GM13977 (cell line): ENCODE measurements at places on chromosomes 3 and 15.

DNA sequence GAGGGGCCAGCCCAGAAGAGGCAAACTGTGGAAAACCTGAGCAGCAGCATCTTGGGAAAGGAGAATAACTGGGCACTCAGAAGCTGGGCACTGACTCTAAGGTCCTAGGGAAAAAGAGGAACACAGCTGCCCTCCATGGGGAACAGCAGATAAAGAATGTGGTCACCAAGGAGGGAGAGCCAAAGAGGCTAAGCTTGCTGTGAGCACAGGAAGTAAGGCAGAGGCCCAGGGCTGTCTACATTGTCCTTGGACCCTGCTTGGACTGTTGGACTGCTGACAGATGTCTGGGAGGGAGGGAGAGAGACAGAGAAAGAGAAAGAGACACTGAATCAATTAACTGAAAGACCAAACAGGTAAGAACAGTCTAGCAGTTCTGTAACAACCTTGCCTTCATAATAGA is 4.5 kb upstream of the MNS1 start:
- DNase-seq, result no peak

DNA sequence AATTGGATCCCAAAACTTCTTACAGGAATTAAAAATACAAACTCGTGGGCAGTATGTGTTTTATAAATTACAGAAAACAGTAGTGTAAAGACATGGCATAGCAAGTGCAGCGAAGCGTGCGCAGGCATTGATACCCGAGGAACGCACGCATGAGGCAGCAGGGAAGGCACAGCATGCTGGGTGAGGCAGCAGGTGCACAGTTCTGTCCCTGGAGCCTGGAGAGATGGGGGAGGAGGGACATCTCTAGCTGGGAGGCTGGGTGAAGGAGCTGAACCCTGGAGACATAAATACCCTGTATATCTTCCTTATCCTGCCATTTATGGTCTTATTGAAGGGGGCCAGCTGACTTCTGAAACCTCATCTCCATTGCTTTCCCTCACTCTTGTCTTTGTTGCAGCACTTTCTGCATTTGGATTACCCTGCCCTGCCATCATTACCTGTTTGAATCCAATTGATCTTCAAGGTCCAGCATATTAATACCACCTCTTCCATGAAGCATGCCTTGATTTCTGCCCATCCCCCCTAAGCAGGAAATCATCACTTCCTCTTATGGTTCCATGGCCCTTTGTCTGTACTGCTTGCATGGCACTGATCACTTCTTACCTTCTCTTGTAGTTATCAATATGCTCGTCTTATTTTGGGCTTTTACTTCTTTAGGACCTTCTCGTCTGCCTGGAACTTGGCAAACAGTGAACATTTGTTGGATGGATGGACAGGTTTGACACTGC is 20.5 kb downstream of the LPP start:
- no peak for DNase-seq

DNA sequence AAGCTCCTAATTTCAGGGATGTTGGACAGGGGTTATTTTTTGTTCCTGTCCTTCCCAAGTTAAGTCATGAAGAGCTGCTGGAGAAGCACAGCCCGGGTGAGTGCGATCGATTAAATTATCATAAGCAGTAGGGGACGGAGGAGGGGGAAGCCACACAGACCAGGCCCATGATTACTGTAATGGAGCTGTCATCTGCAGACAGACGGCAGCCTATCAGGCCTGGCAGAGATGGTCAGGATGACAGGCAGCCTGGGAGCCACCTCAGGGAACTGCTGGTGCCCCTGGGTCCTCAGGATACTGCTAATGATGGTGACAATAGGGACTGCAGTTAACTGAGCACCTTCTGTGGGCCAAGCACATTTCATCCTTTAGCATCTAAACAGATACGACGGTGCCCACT is 147.7 kb downstream of the RAB11A start:
- no peak for DNase-seq

DNA sequence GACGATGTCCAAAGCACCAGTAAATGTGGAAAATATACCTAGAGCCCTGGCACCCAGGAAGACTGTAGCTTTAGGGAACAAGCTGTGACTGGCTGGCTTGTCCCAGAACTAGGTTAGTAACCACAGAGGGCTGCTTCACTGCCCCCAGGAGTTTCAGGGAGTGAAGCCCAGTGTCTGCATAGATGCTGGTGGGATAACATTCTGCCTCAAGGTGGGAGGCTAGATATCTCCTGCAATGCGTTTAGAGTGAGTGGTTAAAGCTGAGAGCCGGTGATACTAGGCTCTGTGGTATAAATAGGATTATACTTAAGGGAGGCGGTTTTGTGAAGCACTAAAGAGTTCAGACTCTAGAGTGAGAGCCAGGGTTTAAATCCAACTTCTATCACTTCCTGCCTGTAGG is 11.7 kb upstream of the CP start:
- DNase-seq, result no peak

DNA sequence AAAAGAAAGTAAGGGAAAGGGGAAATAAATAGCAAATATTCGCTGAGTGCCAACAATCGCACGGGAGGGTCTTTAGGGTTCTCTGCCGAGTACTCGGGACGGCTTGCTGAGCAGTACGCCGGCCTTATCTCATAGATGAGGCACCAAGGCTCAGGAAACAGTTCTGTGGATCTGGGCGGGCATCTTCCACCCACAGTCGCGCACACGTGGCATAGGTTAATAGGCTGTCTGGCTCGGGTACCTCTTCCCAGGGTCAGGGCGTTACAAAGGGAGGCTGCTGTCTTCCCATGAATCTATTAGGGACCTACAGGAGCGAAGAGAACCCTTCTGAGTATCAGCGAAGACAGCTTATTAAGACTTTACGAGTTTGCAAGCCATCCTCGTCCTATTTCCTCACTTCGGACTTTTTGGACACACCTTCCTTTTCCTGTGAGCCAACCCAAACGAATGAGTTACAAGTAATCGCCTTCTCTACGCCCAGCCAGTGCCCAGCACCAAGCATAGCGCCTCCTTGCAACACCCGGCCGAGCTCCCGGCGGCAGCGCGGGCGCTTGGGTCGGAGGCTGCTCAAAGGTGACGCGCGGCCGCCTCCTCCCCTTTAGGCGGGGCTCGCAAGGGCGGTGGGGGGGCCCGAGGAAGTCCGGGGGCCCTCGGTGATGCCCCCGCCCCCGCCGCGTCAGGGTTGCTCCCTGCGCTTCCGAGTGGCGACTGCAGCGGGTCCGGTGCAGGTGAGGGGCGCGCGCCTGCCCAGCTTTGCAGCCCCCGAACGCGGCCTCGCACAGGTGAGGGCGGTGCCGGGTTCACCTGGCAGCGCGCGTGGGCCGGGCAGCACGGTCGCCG is at the start of gene MCTP2:
TSS of gene MCTP2 (plus strand) at position 679 of the 840 bp plus-strand sequence. CDS start 66,705 bp downstream, outside the sequence.
- DNase-seq, result peak; percentile 62

DNA sequence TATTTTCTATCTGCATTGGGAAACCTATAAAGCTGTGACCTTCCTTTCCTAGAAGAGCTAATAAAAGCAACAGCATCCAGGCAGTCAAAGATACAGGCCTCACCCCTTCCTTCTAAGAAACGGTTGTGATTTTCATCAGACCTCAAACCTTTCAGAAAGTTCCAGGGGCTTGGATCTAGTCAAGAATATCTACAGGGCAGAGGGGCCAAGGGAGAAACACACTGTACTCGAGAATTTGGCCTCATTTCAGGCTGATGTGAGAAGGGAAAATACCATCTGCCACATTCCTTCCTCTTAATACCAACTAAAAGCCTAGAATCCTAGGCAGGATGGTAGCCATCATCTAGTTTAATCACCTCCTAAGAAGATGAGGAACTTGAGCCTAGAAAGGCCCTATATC is 24.5 kb upstream of the BCL6 start:
- no peak for DNase-seq

DNA sequence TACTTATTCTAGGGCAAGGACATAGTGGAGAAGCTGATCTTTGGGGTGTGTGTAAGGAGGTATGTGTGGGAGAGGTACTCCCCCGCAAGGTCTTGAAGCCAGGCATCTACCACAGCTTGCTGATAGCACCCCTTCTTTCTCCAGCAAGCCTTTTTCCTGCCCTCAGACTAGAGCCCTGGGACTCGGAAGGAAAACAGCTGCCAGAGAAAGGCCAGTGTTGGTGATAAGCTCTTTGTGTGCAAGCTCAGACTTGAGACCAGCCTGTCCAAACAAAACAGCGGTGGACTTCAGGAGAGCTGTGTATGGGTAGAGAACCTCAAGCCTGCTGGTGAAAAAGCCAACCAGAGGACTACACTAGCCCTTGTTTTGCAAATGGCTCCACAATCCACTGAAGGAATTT is 1028.6 kb downstream of the MCTP2 start:
- no peak for DNase-seq

DNA sequence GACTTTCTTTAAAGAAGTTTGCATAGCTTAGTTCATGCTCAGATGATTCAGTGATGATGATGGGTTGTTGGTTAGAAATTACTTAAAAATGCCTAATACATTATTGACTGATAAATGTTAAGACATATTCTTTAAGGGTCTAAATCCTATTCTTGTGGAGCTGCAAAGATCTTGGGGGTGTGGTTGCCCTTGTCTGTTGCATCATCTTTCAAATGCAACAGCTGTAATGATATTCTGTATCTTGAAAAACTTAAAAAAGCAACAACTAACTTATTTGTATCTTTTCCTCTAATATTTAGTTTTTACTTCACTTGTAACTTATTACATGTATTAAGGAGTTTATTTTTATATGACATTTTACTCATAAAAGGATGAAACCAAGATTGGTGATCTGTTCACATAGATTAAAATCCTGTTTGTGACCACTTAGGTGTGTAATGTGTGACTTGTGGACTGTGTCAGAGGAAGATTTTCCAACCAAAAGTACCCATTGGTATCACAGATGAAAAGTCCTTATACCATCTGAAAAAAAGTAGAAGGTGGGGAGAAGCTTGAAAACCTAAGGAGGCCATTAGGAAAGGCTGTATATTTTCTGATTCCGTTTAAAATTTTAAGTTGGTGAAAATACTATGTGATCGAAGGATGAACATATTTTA is 142.8 kb downstream of the IGF1R start:
- DNase-seq, result no peak

DNA sequence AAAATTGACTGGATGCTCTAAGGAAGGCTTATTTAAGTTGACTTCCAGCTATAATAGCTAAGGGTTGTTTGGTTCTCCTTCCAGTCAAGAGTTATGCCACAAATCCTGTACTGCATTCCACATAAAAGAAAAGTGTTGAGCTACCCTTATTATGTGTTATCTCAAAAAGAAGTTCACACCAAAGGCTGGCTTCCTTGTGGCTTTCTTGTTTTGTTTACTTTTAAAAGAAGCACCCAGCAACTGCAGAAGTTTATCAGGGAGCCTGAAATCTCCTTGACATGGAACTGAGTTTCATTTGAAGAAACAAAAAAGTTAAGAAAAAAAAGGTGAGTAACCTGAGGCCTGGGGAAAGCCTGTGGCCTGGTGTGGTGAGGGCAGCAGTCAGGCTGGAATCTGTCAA is 10.2 kb downstream of the MGLL start:
- DNase-seq, result no peak

GRCh38 chr3:89527736-89528305 is 420.4 kb downstream of the EPHA3 start:
- DNase-seq, result no peak

- no peak for DNase-seq
These were observed 530.3 kb downstream of the ZIC1 start for GRCh38 chr3:147939425-147939824.

- DNase-seq, result no peak
These were observed 282.5 kb upstream of the TRIM42 start for GRCh38 chr3:140395134-140396075.

DNA sequence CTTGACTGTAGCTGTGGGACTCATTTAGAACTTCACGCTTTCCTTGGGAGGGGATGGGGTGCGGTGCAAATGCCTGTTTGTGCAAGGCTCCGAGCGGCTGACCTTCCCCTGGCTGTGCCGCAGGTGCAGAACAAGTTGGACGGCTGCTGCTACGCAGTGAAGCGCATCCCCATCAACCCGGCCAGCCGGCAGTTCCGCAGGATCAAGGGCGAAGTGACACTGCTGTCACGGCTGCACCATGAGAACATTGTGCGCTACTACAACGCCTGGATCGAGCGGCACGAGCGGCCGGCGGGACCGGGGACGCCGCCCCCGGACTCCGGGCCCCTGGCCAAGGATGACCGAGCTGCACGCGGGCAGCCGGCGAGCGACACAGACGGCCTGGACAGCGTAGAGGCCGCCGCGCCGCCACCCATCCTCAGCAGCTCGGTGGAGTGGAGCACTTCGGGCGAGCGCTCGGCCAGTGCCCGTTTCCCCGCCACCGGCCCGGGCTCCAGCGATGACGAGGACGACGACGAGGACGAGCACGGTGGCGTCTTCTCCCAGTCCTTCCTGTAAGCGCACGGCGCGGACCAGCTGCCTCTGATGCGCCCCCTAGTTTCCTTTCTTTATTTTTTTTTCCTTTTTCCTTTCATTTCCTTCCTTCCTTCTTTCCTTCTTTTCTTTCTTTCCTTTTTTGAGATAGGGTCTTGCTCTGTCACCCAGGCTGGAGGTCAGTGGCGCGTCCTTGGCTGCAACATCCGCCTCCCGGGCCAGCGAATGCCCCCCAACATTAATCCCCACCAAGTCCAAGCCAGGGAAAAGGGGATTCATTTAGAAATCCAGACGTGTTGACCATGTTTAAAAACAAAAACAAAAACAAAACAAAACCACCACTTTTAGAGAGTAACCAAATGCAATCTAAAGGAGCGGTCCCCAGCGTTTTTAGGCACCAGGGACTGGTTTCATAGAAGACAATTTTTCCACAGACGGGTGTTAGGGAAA is 42.7 kb downstream of the EIF2AK4 start:
- peak; percentile 40 for DNase-seq

GRCh38 chr3:140449413-140450256 is 228.2 kb upstream of the TRIM42 start:
- DNase-seq, result no peak

DNA sequence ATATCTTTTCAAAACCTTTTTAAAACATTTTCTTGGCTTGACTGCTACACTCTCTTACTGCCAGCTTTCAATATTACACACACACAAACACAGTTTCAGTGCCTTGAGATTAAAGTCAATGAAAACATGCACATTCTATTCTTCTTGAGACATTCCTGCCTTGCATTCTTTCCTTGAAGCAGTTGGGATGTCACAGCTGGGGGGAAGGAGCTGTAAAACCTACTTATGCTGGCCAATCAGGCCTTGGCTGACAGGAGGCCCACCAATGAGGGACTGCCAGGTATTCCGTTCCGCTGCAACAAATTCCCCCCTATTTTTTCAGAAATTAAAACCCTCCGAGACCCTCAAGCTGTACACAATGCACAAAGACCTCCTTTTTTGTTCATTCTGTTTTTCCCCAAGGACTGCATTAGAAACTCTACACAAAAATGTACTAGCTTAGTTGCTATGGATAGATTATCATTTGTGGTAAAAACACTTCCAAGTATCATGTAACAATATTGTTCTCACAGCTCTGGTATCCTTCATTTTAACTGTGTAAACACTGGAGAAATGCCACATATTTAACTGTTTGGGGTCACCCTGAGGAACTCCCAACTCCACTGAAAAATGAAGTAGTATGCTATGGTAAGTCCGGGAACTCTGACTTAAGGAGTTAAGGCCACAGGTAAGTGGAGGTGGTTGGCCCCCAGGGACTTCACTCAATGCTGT is 18.5 kb downstream of the FSTL1 start:
- no peak for DNase-seq

GRCh38 chr15:73677146-73677607 is 7.0 kb upstream of the CD276 start:
- peak; percentile 53 for DNase-seq
